ENCODE measurements at places on chromosomes 1 and 21. TPM values are rescaled to one million over a fixed set of nuclear protein-coding genes. Genes with fewer than 3 reads are reported as not detected.
A peak's percentile ranks its signal among the peaks of the same experiment; 100 is the strongest.

DNA sequence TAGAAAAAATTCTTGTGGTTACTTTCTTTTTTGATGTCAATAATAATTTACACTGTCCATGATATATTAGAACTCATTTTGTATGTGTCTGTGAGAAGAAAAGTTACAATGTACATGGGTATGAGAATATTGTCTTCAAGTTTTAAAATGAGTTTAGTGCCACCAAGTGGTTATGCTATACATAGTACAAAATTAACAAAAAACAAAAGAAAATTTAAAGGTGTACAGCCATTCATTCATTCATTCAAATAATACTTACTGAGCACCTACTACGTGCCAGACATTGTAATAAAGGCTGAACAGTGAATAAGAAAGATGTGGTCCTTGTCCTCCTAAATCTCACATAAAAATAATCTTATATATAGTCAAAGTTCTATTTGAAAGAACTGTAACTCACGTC lies 27.7 kb downstream of the UCHL5 start:
- peak; percentile 45 for DNase-seq

GRCh38 chr1:175629318-175629694 lies 114.1 kb downstream of the TNR start:
- no peak for DNase-seq

- no peak for DNase-seq
Measured at GRCh38 chr1:178209935-178210334, 116.0 kb downstream of the RASAL2 start.

DNA sequence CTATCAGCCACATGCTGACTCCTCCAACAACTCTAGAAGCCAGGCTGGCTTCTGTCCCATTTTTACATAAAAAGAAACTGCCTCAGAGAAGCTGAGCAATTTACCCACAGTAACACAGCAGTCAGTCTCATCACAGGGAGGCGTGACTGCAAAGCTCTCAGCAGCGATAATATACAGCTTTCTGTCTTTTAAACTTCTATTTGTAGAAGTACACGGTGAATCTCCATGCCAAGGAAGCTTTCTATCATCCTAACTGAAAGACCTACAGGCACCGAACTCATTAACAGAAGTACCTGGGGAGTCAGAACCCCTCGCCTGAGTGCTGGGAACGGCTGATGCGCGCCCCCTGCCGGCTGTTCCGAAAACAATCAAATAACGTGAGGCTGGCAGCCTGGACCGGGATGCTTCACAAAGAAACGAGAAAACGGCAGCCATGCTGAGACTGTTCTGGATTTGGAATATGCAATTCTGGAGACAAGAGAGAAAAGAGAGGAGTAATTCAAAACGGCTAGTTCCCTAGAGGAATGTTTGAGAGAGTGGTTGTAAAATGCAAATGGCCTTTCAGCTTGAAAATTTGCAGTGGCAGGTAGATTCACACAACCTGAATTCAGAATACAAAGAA lies 43.5 kb upstream of the RAB4A start:
- peak; percentile 76 for DNase-seq

Gene CHRM3
- not detected for total RNA-seq

- DNase-seq: peak; percentile 86
Measured at GRCh38 chr1:235415008-235415904, 48.0 kb downstream of the TBCE start.

Gene ZNF593OS
- total RNA-seq: not detected

Gene OLIG2
- not detected for total RNA-seq

DNA sequence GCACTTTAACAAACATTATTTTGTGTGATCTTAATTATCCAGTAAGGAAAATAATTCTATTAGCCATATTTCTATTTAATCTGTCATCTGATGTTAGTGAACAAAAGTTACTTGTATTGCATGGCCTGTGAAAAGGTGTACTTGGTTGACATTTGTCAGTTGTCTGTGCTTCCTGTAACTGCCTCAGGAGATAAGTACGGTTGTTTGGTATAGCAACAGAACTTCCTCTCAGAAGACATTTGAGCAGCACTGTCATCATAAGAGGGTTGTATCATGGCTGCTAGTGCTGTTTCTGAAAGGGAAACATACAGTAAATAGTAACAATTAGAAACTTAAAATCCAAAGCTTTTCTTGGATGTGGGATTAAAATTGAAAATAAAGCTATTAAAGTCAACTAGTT lies 3.4 kb downstream of the BLZF1 start:
- no peak for DNase-seq

Gene CFHR4
- total RNA-seq: not detected

Gene CCDC18
- 16.0 TPM for total RNA-seq

All from fibroblast of the aortic adventitia (primary cell).